ENCODE measurements at places on chromosomes 5 and 9.
A peak's percentile ranks its signal among the peaks of the same experiment; 100 is the strongest.

GRCh38 chr9:93320591-93321219 lies 130.8 kb upstream of the FAM120A start:
- no peak for DNase-seq

DNA sequence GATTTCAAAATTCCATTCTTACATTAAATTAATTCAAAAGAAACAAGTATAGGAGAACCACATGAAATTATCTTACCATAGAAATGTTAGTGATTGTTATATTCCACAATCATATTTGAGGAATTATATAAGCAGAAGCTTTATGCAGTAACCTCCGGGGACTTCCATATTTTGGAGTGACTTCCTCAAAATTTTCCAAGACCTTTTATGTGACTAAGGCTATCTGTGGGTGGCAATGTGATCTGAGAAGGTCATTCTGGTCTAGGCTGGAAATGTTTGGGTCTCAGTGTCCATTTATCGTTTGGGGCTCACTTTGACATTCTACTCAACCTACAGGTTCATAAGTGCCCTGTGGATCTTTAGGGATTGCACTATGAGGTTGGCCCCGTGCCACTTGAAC lies 776.6 kb downstream of the CDH12 start:
- DNase-seq: no peak

GRCh38 chr5:99334936-99335335 lies 406.1 kb upstream of the CHD1 start:
- DNase-seq: no peak

DNA sequence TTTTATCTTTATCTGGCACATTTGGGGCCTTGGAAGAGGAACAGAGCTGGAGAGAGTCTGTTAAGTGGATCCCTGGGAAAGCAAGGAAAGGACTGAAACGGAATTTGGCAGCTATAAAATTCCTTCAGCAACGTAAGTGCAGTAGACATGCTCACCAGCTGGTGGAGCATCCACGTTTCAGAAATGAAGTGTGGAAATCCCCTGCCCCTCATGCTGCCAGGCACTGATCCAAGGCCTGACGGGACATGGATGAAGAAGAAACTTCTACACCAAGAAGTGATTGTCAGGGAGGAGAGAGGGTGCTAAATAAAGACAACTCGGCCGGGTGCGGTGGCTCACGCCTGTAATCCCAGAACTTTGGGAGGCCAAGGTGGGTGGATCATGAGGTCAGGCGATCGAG lies 209.3 kb downstream of the ROR2 start:
- DNase-seq: peak; percentile 22

DNA sequence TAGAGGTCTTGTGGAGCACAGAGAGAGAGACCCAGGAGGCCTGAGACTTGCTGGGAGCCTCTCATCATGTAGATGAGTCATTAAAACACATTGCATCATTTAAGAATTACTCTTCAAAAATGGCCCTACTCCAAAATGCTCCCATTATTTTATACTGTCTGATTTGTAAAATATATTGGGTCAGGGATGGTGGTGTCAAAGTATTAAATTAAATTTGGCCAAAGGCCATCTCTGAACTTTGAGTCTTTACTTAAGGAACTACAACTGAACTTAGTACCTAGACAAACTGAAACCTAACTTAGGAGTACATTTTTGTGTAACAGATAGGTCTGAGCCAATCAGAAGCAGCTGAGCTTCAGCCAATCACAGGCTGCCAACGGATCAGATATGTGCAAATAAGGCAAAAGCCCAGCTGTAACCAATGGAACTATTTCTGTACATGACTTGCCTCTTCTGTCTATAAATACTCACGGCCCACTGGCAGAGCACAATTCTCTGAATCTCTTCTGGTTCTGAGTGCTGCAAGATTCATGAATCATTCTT lies 657.2 kb downstream of the TLE1 start:
- peak; percentile 67 for DNase-seq

DNA sequence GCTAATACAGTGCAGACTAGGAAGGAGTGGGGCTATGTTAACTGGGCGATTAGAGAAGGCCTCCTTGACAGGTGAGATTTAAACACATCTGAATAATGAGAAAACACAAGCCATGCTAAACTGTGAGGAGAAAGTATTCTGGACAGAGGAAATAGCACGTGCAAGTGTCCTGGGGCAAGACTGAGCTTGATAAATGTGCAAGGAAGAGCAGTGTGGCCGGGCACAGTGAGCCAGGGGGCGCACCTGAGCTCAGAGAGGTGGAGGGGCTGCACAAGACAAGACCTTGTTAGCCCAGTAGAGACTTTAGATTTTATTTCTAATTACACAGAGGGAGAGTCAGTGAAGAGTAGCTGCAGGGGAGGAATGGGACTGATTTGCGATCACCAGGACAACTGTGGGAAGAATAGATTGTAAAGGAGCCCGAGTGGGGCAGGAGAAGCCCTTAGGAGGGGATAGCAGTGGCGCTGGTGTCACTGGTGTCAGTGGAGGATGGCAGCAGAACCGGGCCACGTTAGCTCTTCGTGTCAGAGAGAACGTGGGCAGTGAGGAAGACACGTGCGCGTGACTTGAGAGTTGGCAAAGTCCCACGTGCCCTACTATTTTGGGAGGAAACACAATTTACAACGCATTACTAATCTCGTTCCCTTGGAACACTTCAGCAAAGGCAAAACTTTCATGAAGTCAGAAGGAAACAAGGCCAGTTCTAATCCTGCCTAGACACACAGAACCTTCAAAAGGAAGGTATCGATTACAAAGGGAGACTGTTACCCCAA lies 17.9 kb upstream of the C5orf47 start:
- no peak for DNase-seq

DNA sequence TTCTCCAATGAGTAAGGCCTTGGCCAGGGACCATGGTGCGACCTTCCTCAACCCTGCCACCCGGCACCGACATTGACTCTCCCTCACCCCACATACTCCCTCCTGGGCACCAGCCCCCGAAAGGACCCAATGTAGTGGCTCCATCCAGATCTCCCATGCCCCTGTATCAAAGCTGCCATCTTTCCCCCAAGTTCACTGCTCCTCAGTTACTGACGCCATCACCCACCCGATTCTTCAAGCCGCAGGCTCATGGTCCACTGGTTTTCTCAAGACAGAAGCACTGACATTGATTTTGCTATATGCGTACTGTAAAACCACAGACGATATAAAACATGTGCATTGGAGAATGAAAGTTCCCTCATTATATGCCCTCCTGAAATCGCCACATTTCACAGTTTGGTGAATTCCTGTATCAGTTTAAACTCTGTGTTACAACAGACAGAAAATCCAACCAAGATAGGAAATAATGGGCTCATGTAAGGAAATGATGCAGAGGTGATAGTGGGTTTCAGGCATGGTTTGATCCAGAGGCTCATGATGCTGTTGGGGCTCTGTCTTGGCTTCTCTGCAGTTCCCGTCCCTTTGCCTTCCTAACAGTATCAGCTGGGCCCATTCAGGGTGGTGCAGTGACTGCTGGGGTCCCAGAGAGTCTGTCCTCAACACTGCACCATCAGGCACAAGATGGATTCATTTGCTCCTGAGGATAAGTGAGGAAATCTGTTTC lies 207.3 kb upstream of the IER5L start:
- no peak for DNase-seq

DNA sequence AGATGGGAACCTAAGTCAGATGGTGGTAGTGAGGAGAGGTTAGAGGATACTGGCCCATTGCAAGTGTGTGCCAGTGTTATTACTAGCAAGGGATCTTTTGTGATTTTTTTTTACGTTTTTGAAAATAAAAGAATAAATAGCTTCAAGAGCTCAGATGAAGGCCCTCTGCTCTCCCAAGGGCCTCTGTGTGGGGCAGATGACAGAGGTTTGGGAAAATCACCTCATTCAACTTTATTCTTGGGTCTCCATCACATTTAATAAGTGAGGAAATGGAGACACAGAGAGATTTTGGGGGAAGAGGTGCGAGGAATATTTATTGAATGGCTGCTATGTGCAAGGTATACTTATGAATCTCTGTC lies 10.1 kb upstream of the TRAF1 start:
- DNase-seq: no peak

DNA sequence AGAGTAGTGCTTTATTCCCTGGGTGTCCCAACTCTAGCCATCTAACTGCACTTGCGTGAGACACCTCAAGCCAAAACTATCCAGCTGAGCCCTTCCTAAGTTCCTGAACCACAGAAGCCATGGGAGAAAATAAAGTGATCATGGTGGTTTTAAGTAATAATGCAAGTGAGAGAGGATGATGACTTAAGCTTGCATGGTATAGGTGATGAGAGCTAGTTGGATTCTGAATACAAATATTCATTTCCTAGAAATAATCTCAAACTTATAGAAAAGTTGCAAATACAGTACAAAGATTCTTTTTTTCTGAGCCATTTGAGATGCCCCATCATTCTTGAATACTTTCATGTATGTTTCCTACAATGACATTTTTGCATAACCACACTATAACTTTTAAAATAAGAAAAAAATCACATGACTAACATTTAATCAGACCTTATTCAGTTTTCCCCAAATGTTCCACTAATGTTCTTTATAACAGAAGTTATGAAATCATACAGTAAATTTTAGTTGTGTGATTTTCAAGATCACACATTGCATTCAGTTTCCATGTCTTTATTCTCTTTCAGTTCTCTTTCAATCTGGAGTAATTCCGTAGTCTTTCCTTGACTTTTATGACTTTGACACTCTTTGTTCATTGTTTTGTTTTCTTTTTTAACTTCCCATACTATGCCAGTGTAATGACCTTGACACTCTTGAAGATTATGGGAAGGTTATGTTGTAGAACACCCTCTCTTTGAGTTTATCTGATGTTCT lies 5.5 kb upstream of the AK3 start:
- no peak for DNase-seq

GRCh38 chr5:103706939-103707682 lies 144.5 kb upstream of the NUDT12 start:
- peak; percentile 3 for DNase-seq

DNA sequence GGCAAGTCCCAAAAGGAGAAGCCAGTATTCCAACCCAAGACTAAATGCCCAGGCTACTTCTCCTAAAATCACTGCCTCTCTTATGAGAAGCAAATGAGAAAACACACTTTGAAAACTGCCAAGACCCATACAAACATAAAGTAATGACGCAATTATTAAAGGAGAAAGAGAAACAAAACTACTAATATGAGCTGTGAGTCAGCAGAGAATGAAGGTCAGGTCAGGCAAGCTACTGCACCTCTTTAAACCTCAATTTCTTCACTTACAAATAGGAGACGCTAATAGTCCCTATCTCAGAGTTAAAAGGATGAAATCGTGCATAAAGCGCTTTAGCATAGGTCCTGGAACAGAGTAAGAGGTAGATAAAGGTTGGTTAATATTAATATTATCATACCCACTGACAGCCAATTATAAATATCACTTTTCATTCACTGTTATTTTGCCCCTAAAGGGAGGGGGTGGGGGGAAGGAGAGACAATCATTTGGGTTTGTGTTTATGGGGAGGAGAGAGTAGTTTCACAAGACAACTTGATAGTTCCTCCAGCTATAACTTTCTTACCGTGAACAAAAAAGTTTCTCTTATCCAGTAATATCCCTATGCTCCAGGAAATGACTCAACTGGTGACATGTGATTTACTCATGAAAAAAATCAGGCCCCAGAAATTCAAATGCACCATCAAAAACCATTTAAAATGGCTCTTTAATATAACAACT lies 3.6 kb downstream of the PSMB7 start:
- DNase-seq: peak; percentile 80

- DNase-seq: no peak
Observed at GRCh38 chr5:73528248-73528647, 30.0 kb downstream of the BTF3 start.

DNA sequence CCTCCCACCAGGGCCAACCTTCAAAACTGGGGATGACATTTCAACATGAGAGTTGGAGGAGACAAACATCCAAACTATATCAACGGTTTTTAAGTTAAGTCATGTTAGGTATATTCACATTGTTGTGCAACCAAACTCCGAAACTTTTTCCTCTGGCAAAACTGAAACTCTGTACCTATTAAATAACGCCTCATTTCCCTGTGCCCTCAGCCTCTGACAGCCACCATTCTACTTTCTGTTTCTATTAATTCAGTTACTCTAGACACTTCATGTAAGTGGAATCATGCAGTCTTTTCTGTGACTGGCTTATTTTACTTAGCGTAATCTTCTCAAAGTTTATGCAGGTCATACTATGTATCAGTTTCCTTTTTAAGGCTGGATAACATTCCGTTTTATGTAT lies 85.0 kb downstream of the CWC27 start:
- no peak for DNase-seq
